Foreskin keratinocyte (primary cell): ENCODE measurements at places on chromosomes 1 and 21.

DNA sequence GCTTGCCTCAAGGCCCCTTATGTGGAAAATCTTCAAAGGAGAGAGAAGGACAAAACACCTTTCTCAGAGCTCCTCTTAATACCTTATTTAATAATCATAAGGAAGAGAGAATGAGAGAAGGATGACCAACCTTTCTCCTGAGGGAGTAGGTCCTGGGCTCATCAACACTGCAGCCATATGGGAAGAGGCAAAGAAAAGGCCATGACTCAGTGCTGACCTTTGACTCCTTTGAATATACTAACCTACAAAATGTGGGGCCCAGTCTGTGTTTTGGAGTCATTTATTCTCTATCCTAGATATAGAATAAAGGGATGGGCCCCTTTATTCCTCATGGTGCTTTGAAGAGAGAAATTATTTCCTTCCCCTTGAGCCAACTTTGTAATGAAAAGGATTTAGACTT lies 38.3 kb downstream of the CAMSAP2 start:
- no peak for DNase-seq

GRCh38 chr1:114344656-114345055 lies 166.3 kb downstream of the TRIM33 start:
- no peak for DNase-seq

DNA sequence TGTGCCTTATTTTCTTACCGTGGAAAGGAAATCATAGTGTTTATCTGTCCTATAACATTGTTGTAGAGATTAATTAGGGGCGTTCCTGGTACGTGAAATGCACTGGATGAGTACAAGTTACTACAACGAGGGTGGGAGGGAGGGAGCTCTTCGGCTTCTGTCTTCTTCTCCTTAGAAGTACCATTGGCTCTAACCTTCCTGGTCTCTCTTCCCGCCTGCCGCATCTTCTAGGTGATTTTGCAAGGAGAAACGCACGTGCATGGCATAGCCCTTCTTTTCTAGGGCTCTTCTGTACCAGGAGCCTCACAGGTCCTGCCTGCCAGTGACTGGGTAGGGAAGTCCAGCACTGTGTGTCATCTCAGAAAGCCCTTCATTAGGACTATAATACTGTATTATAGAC lies 16.8 kb downstream of the SH3BP5L start:
- no peak for DNase-seq

DNA sequence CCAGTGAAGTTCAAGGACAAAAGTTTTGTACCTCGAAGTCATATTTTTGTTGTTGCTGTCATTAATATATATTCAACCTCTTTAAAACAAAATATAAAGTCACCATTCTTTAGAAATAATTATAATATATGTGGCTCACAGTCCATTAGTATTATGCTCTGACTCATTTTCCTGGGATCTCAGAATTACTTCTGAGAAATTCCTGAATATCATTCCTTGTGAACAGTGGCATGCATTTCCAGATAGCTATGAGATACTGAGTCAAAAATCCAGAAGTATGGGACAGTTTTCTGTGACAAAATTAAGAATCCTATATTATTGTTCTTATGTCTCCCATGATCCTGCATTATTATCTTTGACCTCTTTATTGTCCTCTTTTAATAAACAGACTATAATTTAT lies 13.8 kb upstream of the RGS21 start:
- peak; percentile 10 for DNase-seq

GRCh38 chr1:93677729-93678128 lies 3.9 kb downstream of the BCAR3 start:
- DNase-seq, result no peak

GRCh38 chr1:52917156-52917555 lies 4.4 kb downstream of the ECHDC2 start:
- DNase-seq, result no peak

- DNase-seq, result no peak
Observed at GRCh38 chr1:171841931-171842761, 848 bp downstream of the DNM3 start.

DNA sequence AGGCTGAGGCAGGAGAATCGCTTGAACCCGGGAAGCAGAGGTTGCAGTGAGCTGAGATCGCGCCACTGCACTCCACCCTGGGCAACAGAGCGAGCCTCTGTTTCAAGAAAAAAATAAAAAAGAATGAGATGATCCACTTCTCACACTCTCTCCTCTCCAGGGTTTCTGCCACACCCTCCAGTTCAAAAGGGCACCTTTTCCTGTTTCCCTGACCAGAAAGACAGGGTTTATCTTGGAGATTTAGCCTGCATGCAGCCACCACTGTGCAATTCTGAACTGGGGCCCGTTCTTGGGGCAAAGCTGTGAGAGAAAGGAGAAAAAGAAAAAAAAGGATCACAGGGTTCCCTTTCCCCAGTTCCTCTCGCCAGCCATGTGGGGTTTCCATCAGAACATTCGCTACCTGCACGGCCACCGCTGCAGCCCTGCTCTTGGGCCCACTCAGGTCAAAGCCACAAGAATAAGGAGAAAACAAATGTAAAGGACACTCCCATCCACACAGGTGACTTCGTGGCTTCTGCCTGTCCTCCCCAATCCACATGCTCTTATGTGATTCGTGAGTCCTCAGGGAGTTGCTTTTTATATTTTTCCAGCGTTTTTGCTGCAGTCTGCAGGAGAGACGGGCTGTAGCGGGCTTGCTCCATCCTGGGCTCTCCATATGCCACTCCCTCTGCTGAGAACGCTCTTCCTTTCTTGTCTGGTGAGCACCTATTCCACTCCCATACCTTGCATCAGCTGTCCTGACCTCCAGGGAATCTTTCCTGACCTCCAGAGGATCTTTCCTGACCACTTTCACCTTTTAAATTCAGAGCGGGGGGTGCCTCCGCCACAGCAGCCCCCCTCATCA lies 26.4 kb downstream of the GNG4 start:
- DNase-seq, result no peak

DNA sequence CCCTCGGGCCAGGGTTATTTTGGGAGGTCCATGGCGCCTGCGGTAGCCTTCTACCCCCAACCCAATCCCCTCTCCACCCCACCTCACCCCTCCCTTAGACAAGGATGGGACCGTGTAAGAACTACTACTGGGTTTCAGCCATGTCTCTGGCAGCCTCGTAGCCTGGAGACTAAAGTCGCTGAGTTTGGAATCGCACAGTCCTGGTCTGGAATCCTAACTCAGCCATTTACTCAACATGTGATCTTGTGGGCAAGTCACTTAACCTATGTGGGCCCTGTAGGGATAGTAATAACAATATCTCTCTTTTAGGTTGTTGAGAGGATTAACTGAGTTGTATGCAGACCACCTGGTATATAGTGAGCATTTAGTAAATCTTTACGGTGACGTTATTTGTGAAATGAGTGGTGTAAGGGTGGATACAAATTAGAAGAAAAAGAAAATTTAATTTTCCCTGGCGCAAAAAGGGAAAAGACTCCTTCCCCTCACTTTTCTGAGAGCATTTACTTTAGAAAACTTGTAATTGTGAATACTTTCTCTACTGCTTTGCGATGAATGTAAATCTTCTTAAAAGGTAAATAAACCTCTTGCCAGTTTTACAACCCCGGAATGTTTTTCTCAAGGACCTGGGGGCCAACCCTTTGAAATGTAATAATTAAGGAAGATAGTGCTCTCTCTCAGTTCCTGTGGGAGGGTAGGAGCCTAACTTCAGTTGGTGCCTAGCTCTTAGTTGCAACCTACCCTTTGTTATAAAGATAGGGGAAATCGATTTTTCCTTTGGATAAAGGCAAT lies 615 bp upstream of the MRPS15 start:
- DNase-seq, result no peak

DNA sequence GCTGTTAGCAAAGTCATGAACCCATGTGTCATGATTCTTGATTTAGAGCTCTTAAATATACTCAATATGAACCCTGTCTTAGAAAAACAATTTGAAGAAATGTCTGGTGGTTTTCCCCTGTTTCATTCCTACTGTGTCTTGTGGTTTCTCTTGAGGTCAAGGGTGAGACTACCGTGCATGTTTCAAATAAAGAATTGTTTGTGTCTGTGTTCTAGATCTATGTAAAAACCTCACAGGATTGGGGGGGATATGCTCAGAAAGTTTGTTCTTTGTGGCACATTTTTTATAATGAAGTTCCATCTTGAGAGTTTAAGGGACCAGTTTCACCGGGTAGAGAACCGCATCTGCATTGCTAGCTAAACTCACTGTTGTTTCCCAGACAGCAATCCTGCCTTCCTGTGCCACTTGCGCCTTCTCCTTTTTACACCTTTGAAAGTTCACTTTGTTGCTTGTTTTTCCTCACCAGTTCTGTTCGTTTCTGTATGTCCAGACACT lies 30.9 kb upstream of the CACYBP start:
- peak; percentile 32 for DNase-seq

DNA sequence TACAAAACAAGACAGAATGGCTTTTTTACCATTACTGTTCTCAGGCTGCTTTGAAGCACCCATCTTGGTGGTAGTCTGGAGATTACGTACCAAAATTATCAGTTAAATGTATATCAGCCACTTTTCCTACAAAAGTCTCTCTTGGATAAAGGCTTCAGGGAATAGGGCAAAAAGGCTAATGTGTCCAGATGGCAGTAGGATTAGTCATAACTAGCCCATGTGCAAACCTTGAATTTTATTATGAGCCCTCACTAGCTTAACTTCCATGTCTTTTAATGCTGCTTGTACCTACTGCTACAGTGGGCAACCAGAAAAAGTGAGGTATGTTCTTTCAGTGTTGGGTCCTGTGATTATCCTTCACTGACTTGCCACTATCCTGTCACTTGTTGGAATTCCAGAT lies 51.0 kb downstream of the PLPPR4 start:
- no peak for DNase-seq

- no peak for DNase-seq
Observed at GRCh38 chr1:208923946-208924720, 659.4 kb upstream of the CAMK1G start.

- DNase-seq, result peak; percentile 67
Observed at GRCh38 chr1:218025454-218025853, 259.6 kb upstream of the RRP15 start.

GRCh38 chr21:14844001-14844400 lies 220.8 kb downstream of the NRIP1 start:
- no peak for DNase-seq

DNA sequence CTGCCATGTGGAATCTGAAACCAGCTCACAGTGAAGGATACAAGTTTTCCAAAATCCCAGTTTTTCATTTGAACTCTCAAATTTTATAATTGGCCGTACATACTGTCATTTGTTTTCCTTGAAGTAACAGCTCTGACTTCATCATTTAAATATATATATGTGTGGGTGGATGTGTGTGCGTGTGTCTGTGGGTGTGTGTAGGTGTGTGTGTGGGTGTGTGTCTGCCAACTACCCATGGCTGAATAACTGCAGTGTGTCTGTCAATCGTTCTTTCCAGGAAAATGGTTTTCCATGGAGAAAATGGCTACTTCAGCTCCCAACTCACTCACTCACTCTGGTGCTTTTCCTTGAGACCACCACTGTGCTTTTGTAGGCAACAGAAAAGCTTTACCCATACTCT lies 169.0 kb downstream of the PLPP3 start:
- DNase-seq, result no peak

DNA sequence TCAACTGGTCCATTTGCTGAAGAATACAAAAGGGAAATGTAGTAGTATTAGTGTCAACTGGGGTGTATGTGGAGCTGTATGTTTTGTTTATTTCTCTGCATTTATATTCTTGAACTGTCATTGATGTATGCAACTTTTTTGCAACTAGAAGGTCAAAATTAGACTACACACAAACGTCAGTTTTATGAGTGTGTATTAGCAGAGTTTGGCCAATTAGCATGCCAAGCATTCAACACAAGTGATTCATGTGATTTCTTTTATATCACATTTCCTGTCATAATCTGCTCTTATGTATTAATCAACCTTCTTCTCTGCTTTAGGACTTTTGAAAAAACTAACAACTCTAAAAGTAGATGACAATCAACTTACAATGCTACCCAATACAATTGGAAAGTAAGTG lies 211.1 kb downstream of the LRRC40 start:
- DNase-seq, result peak; percentile 17

- DNase-seq, result no peak
Observed at GRCh38 chr1:43931711-43932660, 1.6 kb upstream of the ARTN start.

GRCh38 chr1:19534281-19534680 lies 48.9 kb upstream of the CAPZB start:
- DNase-seq, result no peak

DNA sequence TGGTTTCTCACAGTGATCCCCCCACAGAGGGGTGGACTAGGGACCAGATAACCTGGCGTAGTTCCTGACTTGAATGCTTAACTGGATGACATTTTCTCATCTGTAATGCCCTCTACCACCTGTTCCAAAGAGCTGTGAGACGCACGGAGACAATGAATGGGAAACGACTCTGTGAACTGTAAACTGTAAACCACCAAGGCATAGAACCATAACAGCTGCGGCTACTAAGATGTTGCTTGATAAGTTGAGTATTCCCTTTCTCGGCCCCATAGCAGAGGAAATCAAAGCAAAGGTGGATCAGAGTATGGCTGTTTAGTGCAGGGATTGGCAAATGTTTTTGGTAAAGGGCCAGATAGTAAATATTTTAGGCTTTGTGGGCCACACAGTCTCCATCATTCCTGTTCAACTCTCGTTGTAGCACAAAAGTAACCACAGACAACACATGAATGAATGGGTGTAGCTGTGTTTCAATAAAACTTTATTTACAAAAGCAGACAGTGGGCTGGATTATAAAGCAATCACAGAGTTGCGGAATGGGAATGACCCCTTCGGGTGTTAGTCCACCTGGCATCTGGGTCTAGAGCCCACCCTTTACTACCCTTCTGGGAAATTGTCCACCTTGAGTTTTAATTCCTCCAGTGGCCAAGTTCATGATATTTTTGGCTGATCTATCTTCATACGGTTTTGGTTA lies 315.2 kb downstream of the RPS6KC1 start:
- DNase-seq, result no peak

GRCh38 chr1:186420923-186421322 lies 40.0 kb downstream of the PDC start:
- no peak for DNase-seq

DNA sequence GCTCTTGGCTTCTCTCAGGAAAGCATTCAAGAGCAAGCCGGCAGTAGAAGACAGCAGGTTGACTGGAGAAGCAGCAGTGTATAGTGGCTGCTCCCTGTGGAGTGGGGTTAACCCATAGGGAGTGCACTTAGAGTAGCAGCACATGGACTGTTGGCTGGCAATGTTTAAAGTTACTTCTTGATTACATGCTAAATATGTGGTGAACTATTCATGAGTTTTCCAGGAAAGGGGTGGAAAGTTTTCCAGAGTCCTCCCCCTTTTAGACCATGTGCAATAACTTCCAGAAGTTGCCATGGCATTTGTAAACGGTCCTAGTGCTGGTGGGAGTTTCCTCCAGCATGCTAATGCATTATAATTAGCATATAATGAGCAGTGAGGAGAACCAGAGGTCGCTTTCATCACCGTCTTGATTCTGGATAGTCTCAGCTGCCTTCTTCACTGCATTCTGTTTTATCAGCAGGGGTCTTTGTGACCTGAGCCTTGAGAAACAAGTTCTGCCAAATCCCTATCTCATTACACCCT lies 131.8 kb downstream of the CCDC185 start:
- no peak for DNase-seq

DNA sequence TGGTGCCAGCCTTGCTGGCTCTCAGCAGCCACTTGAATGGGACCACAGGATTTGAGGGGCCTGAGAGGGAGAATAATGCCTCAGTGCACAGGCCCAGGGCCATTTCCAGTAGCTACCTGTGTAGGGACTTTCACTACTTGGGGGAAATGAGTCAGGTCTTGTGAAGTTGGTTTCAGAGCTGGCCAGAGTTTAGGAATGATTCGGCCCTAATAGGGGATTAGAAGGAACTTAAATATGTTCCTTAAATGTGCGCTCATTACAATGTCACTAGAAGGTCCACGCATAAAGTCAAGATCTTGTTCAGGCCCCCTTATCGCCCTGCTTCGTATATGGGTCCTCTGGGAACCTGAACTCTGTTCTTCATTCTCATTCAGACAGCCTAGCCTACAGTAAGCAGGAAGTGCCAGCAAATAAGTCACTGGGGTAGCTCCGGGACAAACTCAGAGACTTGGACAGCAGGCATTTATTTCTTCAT lies 5.6 kb upstream of the AKR1A1 start:
- peak; percentile 20 for DNase-seq
